ENCODE measurements at places on chromosomes 1 and 21.

GRCh38 chr1:233721004-233721595, 107.2 kb downstream of the KCNK1 start:
- peak; percentile 43 for DNase-seq

DNA sequence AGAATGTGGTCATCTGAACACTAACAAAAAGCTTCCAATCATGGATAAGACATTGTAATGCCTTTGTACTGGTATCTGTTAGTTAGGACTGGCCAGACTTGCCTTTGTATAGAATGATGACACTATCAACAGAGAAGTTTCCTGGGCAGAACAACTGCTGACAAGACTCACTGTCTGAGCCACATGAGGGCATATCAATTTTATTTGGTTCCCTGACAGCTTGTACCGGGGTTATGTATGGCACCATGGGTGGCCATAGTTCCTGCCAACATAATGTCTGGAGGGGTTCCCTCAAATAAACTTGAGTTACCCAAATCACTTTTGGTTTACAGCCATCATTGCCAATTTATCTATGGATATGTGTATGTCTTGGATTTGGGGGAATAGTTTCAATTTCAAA, 13.6 kb upstream of the H3-3A start:
- no peak for DNase-seq

DNA sequence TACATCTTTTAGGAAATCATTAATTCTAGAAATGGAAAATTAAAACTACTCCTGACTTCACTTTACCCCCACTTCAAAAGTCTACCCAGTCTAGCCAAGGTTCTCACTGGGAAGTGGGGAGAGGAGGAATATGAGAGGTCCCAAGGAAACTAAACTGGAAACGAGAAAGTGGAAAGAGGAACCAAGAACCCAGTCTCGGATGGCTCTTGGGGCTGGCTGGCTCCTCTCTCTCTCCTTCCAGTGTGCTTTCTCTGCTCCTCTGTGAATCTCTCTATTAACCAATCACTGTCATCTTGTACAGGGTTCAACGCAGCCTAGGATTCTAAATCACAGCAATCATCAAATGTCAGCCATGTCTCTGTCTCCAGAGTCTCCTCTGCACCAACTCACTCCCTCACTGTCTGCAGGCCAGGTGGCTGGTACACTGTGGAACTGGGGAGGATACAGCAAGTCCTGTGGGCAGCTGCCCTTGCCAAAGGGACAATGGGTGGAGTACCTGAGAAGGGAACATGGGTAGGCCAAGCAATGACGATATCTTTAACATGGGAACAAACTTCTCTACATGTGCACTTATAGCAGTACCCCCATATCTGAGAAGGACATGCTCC, 33.7 kb downstream of the GNB1 start:
- no peak for DNase-seq

GRCh38 chr1:100443811-100444571, 91.7 kb downstream of the CDC14A start:
- no peak for DNase-seq

DNA sequence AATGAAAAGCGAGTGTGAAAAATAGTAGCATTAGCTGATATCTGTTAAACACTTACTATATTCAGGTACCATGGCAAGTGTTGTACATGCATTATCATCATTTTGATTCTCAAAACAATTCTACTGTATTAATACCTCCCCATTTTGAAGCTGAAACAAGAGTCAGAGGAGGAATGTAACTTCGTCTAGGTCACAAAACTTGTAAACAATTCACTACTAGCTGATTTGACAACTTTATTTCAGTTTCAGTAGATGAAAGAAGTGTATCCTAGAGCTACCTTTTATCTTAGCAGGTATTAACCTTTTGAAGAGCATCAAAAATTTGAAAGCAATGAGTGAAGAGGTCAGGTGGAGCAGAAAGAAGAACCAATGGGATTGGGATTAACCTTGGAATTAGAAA, 1.6 kb downstream of the CD84 start:
- DNase-seq = no peak

GRCh38 chr1:48016515-48016914, 19.3 kb upstream of the TRABD2B start:
- no peak for DNase-seq

DNA sequence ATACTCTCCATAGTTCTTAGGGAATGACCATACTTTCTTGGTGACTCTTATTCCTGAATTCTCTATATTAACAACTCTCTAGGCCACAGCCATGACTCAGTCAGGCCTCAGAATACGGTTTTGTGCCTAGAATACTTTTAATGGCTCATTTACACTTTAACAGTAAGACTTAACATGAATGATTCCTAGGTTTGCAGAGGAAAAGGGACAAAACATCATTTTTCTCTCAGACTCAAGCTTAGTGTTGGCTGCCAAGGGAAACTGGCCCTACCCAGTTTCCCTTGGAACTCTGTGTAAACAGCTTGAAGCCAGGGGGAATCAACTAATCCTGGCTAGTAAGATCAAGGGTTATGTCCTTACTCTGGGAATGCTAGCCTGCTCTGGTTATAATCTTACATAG, 164.9 kb upstream of the PKN2 start:
- DNase-seq = no peak

GRCh38 chr1:218462116-218462515, 117.0 kb downstream of the TGFB2 start:
- DNase-seq = no peak

Data from NCI-H2081 (cell line).